ENCODE measurements at places on chromosomes 5 and 9. TPM values are rescaled to one million over a fixed set of nuclear protein-coding genes. Genes with fewer than 3 reads are reported as not detected.

EQTN gene
- not detected for total RNA-seq

GLRA1 gene
- not detected for total RNA-seq

RNF14 gene
- 63.4 TPM for total RNA-seq

PKD2L2 gene
- not detected for total RNA-seq

OTULINL gene
- total RNA-seq = 6.4 TPM

SVEP1 gene
- total RNA-seq = 53.6 TPM

INVS gene
- 46.8 TPM for total RNA-seq

HRH2 gene
- 23.1 TPM for total RNA-seq

PCDHB16 gene
- total RNA-seq = 9.1 TPM

PCDHAC2 gene
- 0.71 TPM for total RNA-seq

TSSK1B gene
- not detected for total RNA-seq

KCNT1 gene
- total RNA-seq = 0.28 TPM

GAPT gene
- total RNA-seq = 0.14 TPM

OMD gene
- total RNA-seq = 200 TPM

SPATA31D4 gene
- total RNA-seq = not detected

RNF180 gene
- total RNA-seq = 46.6 TPM

BSPRY gene
- not detected for total RNA-seq

CD72 gene
- total RNA-seq = 2.2 TPM

DNAI1 gene
- not detected for total RNA-seq

AHRR gene
- total RNA-seq = 0.85 TPM

FAM169A gene
- total RNA-seq = 1.1 TPM

ENHO gene
- total RNA-seq = not detected

QRFP gene
- total RNA-seq = not detected

CCL19 gene
- 5.4 TPM for total RNA-seq

GARNL3 gene
- total RNA-seq = 63.4 TPM

PCSK1 gene
- 0.14 TPM for total RNA-seq

MEGF10 gene
- 0.21 TPM for total RNA-seq

TEX48 gene
- not detected for total RNA-seq

CAPSL gene
- not detected for total RNA-seq

INSL4 gene
- not detected for total RNA-seq

COL15A1 gene
- 23.3 TPM for total RNA-seq

TOR1A gene
- 36.1 TPM for total RNA-seq

ZNF618 gene
- 24.9 TPM for total RNA-seq

STPG3 gene
- total RNA-seq = not detected

PCDHGB5 gene
- 26.3 TPM for total RNA-seq

PSD2 gene
- 0.41 TPM for total RNA-seq

ANKRD18A gene
- total RNA-seq = not detected

CDKN2A gene
- total RNA-seq = 10.3 TPM

EPB41L4A gene
- total RNA-seq = 9.7 TPM

RLN1 gene
- not detected for total RNA-seq

PCDHAC1 gene
- total RNA-seq = 1.2 TPM

FBP2 gene
- not detected for total RNA-seq

MARCHF3 gene
- total RNA-seq = 34.1 TPM

TMEFF1 gene
- not detected for total RNA-seq

SLCO4C1 gene
- total RNA-seq = 0.35 TPM

PCDHA9 gene
- 0.35 TPM for total RNA-seq
